ENCODE measurements at places on chromosomes 2 and 18.

DNA sequence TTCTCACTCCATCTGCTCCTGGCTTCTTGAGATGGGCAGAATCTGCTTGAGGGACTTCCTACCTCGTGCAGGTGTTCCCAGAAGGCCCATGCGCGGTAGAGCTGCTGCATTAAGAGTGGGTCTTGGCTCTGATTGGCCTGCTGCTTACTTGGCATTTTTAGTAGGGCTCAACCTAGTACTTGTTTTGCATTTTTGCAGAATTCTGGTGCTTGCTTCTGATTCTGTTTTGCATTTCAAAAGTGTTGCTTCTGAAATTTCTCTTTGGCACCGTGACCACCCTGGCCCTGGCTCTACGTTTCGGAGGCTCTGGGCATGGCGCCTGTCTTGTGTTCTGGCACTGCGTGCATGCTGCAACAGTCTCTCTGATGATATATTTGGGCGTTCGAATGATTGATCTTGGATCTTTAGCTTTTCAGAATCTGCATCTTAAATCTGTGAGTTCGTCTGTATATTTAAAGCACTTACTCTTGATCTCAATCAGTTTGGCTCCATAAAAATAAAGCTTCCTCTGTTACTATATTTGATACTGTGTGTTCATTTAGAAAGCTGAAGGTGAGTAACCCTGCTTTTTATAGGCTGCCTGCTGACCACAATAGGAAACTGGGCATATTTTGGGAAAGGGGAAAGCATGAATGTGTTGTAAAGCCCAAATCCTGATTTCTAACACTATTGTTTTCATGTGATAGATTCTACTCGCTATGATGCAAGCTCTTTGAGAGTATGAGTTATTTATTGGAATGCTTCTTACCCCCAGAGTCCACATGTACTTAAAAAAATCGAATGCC lies 22.2 kb downstream of the EFR3B start:
- DNase-seq = no peak

- DNase-seq = peak; percentile 85
Measured at GRCh38 chr2:187586011-187586641, 31.9 kb upstream of the TFPI start.

DNA sequence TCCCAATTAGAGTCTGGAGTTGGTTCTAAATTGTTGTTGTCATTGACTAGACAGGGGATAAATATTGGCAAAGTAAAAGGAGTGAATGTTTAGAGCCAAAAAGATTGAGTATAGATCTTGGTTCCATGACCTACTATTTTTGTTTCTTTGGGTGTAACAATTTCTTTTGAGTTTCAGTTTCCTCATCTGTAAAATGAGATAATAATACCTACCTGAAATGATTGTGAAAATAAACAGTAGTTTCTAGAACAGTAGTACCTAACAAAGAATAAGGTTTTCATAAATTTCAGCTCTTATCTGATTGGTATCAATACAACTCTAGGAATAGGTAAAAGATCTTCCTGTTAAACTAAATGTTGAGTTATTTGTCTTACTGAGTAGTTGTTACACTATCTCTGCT lies 56.8 kb downstream of the PMS1 start:
- DNase-seq = no peak

GRCh38 chr2:41431756-41432155 lies 616.1 kb upstream of the PKDCC start:
- DNase-seq = no peak

DNA sequence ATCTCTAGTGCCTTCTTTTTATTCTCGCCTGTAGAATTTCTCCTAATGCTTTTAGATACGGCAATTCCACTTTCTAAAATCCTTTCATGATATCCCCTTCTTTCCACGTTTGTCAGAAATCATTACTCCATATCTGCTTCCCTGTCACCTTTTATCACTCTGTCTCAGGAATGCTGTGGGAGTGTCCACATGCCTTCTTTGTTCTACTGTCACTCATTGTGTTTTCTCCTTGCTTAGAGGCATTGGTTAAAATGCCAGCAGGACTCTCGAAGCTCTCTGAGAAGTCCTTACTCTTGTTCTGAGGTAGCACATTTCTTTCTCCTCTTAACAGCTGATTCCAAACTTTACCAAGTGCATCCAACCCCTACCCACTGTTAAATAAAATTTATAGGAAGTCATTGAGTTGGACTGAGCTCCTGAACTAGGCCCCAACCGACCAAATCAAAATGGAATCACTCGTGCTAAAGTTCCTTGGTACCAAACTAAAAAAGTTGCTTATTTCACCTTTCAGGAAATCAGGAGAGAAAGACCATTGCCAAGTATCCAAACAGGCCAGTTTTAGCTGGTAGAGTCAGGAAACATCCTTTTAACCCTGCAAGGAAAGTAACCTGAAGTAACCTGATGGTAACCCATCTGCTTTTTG lies 10.6 kb upstream of the GALNT5 start:
- no peak for DNase-seq

- peak; percentile 67 for DNase-seq
Measured at GRCh38 chr2:144513388-144514101, 6.4 kb downstream of the ZEB2 start.

GRCh38 chr2:120887320-120887697 lies 151.6 kb downstream of the GLI2 start:
- no peak for DNase-seq

DNA sequence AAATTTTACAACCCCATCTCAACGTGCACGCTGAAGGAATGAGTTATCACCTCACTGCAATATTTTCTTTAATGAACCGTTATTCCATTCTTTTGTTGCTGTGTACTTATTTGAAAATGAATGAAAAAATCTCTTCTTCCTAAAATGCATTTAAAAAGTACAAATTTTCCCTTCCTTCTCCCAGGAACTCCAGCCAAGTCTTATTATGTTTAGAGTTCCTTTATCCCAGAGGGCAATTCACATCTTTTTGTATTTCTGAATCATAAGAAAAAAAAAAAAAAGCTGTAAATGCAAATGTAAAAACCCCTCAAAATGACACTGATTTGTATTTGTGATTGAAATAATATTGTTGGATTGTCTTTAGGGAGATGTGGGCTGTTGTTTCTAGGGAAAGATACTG lies 2194.3 kb upstream of the CELF4 start:
- no peak for DNase-seq

GRCh38 chr2:239440511-239440959 lies 39.7 kb upstream of the HDAC4 start:
- no peak for DNase-seq

DNA sequence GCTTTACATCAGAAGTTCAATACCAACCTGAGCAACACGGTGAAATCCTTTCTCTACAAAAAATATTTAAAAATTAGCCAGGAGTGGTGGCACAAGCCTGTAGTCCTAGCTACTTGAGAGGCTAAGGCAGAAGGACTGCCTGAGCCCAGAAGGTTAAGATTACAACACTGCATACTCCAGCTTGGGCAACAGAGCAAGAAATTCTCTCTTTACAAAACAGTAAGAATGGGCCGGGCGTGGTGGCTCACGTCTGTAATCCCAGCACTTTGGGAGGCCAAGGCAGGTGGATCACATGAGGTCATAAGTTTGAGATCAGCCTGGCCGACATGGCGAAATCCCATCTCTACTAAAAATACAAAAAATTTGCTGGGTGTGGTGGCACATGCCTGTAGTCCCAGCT lies 113.2 kb downstream of the USP34 start:
- DNase-seq = peak; percentile 54

GRCh38 chr2:188142636-188143295 lies 148.9 kb upstream of the GULP1 start:
- DNase-seq = no peak

DNA sequence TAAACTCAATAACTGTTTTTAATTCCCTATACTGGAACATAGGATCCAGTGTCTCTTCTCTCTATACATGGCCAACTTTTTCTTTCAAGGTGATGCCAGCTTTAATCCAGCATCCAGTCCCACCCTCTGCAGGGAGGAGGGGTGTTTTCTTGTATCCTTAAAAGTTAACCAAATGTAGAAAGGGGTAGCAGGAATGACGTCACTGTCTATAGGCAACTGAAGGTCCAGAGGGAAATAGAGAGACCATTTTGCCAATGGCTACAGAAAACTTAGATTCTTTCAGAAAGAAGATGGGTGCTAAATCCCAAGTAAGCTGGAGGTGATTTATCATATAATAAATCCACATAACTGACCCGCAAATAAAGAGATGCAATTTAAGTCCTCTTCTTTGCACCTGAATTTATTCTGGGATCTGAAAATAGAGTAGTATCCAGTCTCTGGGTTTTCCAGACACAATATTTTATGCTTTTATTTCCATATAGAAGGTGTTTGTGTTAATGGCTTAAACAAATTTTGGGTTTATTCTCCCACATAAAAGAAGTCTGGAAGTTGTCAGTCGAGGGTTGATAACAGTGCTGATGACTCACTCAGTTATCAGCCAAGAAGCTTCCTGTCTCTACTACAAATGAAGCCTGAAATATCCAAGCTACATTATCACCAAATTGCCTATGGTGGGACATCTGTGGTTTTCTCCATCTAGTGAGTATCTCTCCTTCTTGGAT lies 5.7 kb upstream of the DNER start:
- DNase-seq = no peak

DNA sequence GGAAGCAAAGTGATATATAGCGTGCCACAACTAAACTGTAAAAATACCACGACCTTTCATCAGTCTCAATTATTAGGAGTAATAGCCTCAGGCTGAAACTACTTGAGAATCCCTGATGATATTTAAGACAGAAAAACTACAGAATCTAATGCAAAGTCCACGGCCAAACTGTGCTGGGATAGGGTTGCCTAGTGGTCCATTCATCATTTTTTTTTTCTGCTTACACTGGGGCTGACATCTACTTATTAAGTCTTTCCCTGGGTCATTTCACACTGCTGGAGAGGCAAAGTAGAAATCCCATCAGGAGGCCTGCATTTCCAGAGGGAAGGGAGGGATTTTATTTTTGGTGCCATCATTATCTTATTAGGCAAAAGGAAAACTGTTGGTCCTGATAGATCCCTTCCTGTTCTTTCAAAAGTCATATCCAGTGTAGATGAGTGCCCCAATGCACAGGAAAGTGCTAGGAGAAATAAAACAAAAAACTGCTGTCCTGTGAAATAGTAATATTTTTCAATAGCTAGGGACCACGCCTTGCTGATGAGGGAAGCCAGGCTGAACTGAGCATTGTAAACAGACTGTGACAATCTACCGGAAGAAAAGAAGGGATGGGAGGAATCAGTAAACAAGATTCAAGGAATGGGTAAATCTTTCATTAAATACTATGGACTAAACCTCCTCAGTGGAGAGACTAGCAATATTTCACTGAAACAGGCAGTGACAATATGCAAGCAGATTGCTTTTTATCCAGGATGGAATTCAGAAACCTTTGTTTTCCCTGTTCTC lies 644.3 kb downstream of the IRS1 start:
- no peak for DNase-seq

- peak; percentile 34 for DNase-seq
Measured at GRCh38 chr2:69914950-69915945, at the start of gene MXD1. Gene MXD1, plus strand, starts transcription at chr2:69915109. Its CDS starts 222 bp downstream, at chr2:69915331.

- DNase-seq = peak; percentile 16
Measured at GRCh38 chr18:12376034-12376753, 833 bp downstream of the AFG3L2 start.

DNA sequence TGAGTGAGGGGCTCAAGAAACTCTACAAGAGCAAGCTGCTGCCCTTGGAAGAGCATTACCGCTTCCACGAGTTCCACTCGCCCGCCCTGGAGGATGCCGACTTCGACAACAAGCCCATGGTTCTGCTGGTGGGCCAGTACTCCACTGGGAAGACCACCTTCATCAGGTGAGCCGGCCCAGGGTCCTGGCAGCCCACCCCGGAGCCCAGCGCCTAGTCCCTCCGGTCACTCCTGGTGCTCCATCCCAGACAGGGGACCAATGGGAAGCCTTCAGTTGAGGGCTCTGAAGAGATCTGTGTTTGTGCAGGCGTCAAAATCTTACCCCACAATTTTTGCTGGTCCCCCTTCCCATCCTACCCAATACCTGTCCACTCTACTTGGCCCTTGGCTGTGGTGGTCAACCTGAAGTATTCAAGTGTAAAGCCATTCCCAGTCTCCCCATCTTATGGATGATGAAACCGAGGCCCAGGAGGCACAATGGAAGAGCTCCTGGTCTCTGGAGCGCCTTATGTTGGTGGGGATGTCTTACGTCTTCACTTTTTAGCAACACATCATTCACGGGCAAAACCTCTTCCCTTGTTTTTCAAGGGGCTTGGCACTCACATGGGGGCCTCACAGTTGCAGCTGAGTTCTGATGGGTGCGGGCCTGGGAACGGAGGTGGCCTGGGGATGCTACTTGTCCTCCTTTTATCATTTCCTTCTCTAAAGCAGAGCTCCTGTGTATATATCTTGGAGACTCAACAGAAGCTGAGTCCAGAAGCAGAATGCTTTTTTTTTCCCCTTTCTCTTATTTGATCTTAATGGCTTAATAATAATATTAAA lies 941 bp downstream of the EHD3 start:
- DNase-seq = no peak

DNA sequence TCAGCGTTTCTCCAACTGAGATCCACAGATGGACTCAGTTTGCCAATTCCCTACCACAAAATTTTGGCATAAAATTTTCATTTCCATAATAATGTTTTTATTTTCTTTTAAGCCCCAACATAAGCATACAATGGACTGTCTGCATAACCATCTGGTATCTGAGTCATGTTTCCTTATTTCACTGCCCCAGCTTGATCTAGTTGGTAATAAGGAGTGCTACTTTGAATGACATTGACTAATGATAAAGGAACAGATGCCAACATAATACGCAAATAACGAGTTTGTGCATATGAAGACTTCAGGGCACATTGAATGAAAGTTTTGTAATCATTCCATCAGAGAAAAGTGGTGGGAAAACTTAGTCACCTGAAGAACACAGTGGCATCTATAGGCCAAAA lies 8.8 kb upstream of the MBD2 start:
- DNase-seq = peak; percentile 62

DNA sequence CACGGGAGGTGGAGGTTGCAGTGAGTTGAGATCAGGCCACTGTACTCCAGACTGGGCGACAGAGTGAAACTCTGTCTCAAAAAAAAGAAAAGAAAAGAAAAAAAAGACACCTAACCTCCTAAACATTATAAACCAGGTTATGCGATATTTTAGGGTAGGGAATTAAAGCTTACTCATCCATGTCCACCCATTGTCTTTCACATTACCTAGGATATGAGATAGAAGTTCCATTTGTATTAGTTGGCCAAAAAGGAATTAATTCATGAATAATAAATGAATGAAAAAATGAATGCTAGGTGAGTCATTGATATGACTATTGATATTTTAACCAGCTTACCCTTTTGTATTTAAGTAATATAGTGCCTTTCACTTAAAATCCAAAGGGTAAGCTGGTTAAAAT lies 132.9 kb downstream of the FAM161A start:
- no peak for DNase-seq

DNA sequence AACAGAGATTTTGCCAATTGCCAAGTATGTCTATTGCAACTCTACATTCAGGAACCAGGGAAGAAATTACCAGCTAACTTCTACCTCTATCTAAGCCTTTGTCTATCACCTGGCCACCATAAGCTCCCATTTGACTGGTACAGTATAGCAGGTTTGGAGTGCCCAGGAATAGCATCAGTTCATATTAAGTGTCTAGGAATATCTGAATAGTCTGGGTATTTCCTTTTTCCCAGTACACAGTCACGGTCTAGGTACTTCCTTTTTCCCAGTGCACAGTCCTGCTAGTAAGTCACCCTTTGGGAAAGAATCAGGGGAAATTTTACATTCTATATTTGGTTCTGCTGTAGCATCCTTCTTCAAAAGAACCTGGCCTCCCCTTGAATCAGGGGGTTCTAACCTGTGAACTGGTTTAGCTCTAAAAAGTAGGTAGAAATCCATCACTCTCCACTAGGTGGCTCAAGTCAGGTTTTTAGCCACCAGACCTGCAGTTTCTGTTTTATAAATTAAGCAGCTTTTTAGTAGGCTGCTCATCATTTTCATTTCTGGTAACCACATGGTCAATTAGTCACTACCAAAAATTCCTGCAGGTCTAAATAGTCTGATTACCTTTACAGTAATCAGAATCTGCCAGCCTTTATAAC lies 49.3 kb upstream of the DNAJC10 start:
- DNase-seq = peak; percentile 27
